ENCODE measurements at places on chromosomes 11 and 22.

DNA sequence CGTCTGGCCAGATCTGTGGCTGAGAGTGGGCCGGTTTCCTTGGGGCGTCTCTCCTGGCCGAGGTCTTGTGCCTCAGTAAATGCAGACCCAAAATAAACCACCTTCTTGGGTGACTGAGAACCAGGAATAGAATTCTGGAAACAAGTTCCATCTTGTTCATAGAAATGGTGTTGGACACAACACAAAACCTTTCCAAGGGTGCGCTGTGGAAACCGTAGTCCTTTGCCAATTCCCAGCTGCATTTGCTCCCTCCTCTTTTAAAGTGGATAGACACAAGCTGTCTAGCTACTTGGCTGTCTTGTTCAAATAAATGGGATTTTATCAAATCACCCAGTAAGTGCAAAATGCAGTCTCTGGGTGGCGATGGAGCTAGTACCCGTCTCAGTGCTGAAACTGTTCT is 300.2 kb downstream of the SHANK2 start:
- DNase-seq, result no peak

- no peak for DNase-seq
These were observed 85.2 kb downstream of the GALNT18 start for GRCh38 chr11:11536650-11537049.

DNA sequence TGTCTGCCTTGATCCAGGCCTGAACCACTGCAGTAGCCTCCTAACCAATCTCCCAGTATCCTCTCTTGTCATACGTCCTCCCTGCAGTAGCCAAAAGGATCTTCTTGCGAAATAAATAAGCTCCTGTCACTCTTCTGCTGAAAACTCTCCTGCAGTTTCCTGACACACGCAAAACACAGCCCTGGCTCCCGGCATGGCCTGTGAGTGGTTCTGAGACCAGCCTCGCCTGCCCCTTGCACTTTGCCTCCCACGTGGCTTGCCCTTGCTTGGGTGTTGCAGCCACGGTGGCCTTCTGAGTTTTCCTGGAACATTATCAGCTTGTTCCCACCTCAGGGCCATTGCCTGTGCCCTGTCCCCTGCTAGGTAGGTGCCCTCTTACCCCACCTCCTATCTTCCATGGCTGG is 7.2 kb downstream of the ZC3H7B start:
- no peak for DNase-seq

- DNase-seq, result no peak
These were observed 37.8 kb downstream of the RNF141 start for GRCh38 chr11:10503221-10503620.

DNA sequence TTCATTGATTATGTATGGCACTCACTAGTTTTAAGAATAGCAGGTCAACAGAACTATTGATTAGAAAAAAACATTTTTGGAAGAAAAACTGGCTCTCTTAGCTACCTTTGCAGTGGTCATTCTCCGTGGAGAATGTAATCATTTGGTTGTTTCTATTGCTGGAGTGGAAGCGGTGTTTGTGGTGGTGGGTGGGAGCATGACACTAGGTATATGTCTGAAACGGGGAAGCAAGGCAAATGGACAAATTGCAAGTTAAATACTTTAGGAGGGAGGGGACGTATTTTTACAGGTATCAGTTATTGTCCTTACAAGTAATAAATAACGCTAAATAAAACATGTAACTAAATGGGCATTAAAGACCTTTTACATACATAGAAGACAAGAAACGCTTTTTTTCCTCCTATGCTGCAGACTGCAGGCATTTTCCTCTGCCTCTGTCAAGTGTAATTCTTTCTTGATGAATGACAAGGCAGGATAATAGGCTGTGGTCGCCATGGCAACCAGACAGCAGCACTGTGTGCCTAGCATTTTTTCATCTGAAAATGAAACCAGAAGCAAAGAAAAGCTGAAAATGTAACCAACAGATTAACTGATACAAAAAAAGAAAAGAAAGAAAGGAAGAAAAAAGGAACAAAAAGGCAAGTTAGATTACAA is 46.2 kb downstream of the BLID start:
- DNase-seq, result no peak

GRCh38 chr22:49726701-49727101 is 101.0 kb downstream of the BRD1 start:
- DNase-seq, result no peak
